Lower lobe of right lung (tissue), 2 donors: ENCODE measurements at places on chromosomes 5 and 9. TPM values are rescaled to one million over a fixed set of nuclear protein-coding genes. Genes with fewer than 3 reads are reported as not detected.

- DNase-seq: no peak
These were observed 80.6 kb downstream of the FEM1C start for GRCh38 chr5:115463983-115464382.

DNA sequence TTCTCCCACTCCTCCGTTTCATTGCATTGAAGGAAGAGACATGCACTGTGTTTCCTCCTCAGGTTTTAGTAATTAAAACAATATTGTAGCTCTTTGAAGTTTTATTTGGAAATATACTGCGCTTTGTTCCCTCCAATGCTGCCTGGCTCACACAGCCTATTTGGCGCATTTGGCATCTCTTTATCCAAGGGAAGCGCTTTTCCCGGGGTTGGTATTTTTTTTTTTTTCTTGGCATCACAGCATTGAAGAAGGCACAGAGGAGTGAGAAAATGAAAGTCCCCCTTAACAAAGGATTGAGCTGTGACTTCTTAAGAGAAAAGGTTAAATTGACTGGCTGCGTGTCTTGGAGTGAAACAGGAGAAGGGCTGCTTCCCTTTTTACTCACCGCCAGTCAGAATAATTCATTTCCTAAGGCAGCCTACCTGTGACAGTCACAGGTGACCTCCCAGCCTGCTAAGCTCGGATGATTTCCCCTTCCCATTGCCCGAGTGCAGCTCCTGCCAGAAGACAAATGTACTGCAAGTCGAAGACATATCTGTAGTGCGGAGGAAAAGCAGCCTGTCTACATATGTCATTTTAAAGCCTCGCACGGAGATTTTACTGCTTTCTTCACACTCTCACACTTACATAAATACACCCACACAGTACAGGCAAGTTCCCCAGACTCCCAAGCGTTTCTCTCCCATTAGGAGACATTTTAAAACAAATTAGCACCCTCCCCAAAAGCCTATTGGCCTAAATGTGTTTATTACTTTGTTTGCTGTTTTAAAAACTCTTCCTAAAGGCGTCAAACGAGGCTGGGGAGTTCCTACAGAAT is 665.5 kb upstream of the ZNF608 start:
- DNase-seq: no peak

DNA sequence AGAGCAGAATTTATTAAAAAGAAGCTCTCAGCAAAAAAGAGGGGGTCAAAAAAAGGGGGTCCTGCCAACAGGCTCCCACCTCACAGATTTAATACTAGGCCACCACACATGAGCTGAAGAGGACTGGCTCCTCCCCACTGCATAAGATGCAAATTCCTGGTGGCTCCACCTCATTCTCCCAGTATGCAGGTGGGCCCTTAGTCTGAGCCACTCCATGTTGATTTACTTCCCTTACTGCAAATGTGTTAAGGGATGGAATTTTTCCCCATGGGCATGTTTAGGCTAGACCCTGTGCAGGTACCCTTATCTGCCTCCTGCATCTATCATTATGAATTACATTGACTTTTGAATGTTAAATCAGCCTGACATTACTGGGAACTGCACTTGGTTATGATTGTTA is 82.9 kb downstream of the ISOC1 start:
- DNase-seq: no peak

GRCh38 chr9:125468646-125469045 is 207.0 kb downstream of the GAPVD1 start:
- DNase-seq: no peak

The PDCD1LG2 gene
- 9.0 TPM for total RNA-seq

GRCh38 chr9:32875242-32875641 is 91.9 kb downstream of the TMEM215 start:
- no peak for DNase-seq

The CCNO gene
- 2.2 TPM for total RNA-seq

- DNase-seq: no peak
These were observed 530.3 kb downstream of the RASEF start for GRCh38 chr9:82532504-82533180.

DNA sequence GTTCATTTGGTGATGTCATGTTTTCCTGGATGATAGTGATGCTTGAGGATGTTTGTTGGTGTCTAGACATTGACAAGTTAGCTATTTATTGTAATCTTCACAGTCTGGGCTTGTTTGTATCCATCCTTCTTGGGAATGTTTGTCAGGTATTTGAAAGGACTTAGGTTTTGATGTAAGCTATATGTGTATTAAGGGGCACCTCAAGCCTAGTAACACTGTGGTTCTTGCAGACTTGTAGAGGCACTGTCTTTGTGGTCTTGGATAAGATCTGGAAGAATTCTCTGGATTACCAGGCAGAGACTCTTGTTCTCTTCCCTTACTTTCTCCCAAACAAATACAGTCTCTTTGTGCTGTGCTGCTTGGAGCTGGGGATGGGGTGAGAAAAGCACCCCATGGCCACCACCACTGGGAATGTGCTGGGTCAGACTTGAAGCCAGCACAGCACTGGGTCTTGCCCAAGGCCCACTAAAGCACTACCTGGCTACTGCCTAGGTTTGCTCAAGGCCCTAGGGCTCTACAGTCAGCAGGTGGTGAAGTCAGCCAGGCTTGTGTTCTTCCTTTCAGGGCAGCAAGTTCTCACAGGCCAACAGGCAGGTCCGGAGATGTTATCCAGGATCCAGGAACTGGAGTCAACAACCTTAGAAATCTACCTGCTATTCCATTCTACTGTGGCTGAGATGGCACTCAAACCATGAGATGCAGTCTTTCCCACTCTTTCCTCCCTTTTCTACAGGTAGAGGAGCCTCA is 49.3 kb upstream of the GNA14 start:
- no peak for DNase-seq

DNA sequence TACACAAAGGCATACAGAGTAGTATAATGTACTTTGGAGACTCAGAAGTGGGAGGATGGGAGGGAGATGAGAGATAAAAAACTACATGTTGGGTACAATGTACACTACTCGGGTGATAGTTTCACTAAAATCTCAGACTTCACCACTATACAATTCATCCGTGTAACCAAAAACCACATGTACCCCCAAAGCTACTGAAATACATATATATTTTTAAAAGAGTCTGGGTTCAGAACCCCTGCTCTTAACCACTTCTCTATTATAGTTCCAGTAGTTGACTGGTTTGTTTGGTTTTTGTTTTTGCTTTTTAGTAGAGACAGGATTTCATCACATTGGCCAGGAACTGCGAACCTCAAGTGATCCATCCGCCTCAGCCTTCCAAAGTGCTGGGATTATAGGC is 22.6 kb downstream of the SGTB start:
- no peak for DNase-seq

DNA sequence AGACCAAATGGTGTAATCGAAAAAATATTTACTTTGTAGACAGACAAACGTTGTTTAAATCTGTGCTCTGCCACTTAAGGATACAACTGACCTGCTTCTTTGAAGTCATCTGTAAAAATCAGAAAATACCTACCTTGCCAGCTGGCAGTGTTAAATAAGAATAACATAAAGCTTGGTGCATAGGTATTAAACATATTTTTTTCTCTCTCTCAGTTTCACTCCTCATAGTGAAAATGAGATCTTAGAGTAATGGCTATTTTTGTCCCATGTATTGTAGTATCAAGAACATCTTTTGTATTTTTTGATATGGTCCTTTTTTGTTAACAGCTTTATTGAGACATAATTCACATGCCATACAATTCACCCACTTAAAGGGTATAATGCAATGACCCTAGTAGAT is 17.9 kb upstream of the RANBP17 start:
- DNase-seq: no peak

DNA sequence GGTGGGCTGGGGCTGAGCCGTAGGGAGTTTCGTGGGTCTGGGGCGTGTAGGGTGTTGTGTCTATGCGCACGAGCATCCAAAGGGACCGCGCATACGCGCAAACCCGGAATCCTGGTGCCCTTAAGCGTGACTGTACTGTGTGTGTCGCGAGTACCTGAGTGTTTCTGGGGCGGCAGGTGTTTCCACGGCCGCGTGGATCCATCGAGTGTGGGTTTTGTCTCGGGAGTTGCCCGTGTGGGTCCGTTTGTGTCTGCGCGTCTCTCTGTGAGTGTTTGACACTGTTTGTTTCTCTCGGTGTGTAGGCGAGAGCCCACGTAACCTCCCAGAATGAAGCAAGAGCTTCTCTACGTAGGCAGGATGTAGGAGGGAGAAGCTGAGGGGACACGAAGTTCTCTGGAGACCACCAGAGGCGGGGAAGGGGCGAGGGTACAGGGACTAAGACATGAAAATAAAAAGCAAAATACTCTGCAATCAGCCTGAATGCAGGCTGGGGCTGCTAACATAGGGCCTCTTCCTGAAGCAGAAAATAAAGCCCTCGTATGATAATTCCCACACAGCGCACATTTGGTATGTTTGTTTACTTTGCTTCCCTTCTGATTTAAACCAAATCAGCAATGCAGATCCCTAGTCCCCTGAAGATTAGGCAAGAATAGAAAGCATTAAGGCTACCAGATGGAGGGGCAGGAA is 588 bp upstream of the BRINP1 start:
- no peak for DNase-seq

DNA sequence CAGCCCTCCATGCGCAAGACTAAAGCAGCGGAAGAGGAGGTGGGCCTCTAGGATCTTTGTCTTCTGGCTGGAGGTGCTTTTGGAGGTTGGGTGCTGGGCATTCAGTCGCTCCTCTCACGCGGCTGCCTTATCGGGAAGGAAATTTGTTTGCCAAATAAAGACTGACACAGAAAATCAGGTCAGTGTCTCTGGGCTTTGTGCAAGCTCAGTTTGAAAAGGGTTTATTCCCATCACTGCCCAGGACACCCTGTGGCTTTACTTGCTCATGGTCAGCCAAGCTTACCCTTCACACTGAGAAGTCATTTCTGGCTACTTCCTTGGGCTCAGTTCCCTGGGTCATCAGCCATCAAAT is 10.5 kb downstream of the SLC2A8 start:
- DNase-seq: no peak

The PLEKHG4B gene
- 2.7 TPM for total RNA-seq

The GLE1 gene
- total RNA-seq: 24.5 TPM

DNA sequence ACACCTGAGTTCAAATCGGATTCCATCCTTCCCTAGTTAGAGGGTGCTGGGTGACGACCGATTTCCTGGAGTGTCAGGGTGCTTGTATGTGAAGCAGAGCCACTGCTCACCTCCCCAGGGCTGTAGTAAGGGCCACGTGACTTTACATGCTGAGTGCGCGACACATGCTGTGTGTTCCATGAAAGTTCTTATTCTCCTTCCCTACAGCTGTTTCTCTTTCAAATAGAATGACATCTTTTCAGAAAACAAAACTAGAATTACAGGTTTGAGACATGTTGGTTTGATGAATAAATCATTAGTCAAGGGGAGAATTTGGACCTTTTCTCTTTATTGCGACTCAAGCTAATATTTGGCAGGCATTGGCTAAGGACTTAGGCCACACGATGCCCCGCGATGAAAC is 113.1 kb downstream of the JMY start:
- DNase-seq: no peak

DNA sequence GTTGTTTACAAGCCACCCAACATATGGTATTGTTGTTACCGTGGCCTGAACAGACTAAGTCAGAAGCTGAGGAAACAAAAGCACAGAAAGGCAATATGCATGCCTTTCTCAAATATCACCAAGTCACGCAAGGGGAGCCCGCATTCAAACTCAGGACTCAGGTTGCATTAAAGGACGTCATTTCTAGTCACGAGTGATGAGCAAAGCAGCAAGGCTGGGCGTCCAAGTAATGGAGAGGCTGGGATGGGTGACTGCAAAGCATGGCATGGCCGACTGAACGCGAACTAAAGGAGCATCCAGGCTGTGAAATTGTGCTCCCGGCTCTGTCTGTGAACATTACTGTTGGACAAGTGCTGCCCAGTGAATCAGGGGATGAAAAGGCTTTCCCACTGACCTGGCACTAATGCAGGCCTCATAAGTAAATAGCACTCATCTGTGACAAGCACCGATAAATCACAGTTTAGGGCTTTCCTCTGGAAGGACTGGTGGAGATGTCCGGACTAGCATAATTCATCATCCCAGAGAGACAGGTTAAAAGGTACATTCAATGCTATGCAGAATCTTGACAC is 202.8 kb downstream of the SPOCK1 start:
- no peak for DNase-seq

DNA sequence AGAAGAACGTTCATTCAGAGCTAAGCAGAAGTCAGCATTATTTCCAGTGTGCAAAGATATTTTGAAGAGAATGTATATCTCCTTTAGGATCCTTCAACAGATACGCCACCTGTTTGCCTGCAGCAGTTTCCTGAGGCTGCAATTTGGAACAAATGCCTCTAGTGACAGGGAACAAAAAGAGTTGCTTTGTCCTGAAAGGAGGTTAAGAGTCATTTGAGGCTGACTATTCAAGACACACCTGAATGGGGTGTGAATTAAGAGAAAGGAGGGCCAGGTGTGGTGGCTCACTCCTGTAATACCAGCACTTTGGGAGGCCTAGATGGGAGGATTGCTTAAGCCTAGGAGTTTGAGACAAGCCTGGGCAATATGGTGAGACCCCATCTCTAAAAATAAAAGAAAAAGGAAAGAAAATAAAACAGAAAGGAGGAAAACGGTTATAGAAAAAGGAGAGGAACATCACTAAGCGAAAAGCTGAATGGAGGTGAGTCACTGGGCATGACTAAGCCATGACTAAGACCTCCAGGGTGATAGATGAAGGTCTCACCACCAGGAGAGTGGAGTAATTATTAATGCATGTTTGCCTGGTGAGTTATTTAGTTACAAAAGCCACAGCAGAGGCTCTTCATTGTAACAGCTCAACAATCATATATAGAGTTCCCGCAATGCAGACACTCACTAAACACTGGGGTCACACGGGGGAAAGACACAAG is 255.2 kb upstream of the TNC start:
- no peak for DNase-seq

- no peak for DNase-seq
These were observed 23.8 kb downstream of the HSDL2 start for GRCh38 chr9:112403614-112404201.

GRCh38 chr9:78898234-78898633 is 601.3 kb downstream of the PSAT1 start:
- DNase-seq: no peak

DNA sequence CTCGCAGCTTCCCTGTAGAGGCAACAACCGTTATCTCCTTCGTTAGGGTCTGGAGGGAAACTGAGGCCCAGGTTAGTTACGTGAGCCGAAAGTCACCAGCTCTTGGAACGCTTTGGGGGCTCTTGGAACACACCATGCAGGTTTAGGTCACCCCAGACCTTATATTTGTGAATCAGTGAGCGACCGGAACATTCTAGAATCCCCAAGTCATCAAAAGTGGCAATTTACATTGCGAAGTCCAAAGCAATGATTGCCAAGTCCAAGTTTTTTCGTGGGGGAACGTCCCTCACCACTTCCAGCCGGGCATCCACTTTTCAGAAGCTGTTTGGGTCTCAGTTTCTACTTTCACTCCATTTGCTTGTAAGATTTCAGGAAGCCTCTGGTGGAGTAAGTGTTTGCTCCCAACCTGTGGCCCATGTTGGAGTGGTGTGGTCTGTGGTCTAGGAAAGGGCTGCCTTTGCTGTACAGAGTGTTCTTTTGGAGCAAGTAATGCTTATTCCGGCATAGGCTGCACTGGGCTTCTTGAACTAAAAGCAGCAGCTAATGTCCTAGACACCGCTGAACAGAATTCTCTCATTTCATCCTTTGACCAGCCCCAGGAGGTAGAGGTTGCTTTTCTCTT is 32.8 kb upstream of the SPRY4 start:
- no peak for DNase-seq
